Occipital lobe (tissue), 3 donors: ENCODE measurements at places on chromosomes 16 and 17.

DNA sequence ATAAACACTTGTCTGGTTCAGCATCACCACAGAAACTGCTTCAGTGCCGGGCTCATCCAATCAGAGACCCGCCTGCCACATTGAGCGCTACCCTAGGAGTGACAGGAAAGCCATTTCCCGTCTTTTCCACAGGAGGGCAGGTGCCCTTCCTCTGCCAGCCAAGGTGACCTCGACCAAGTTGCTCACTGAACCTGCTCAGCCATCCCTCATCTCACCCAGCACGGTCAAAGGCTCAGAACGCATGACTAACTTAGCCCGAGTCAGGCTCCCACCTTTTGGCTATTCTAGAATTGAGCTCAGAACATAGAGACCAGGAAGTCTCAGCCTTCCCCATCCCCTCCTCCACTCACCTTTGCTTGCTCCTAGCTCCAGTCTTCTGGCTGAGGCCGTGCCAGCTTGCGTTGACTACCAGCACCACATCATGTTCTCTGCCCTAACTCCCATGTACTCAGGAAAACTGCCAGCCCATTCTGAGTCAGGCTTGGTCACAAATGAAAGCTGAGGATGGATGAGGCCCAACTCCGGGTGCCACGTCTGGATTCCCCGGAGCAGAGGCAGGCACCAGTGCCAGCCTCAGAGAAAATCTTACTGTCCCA lies 15.6 kb downstream of the MRPS23 start:
- peak; percentile 72 for DNase-seq

DNA sequence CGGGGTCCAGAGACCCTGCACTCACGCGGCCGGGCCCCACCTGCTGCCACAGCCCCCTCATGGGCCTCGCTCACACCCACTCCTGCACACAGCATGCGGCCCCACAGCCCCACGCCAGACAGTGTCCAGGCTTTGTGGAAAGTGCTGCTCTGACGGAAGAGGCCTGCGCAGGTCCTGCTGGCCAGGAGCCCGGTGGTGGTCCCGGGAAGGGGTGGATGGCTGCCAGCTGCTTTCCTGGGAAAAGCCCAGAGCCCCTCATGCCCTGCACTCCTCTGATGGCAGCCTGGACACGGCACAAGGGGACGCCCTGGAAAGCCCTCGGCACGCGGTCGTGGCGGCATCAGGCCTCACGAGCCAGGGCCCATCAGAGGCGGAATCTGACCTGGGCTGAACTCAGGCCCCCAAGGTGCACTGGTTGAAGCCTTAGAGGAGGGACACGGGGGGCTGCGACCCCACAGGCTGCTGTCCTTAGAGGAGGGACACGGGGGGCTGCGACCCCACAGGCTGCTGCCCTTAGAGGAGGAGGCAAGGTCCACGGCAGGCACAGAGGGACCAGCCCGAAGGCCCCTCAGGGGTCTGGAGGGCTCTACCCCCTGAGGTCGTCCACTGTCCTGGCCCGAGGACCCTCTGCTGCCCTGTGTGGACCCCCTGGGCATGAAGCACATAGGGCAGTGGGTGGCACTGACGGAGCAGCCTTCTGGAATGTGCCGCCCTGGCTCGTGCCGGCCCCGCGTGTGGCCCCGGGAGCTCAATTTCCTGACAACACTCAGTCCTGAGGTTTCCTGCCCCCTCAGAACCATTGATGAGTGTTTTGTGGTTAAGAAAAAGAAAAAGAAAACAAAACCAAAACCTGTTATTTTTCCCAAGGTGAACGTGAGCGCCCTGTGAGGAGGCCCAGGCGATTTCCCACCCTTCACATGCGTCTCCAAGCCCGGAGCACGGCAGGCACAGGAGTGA lies 22.1 kb downstream of the SOX8 start:
- DNase-seq, result no peak

GRCh38 chr17:16005636-16006035 lies 6.0 kb downstream of the TTC19 start:
- no peak for DNase-seq

DNA sequence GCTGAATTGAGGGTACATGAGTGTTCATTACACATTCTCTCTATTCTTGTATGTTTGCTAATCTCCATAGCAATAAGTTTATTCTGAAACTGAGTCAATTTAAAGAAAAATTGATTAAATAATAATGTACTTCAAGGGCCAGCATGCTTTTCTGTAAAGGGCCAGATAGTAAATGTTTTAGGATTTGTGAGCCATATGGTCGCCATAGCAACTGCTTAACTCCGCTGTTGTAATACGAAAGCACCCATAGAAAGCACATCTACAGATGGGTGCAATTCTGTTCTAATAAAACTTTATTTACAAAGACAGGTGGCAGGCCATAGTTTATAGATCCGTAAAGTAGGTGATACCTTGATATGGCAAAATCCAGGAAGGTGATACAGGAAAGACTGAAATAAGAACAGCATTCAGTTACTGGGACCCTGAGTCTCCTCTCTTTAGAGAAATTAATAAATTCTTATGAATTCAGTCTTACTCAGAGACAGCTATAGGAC lies 36.6 kb downstream of the GRIN2A start:
- DNase-seq, result no peak

- DNase-seq, result no peak
Observed at GRCh38 chr16:694187-694862, 4.1 kb upstream of the WDR24 start.

DNA sequence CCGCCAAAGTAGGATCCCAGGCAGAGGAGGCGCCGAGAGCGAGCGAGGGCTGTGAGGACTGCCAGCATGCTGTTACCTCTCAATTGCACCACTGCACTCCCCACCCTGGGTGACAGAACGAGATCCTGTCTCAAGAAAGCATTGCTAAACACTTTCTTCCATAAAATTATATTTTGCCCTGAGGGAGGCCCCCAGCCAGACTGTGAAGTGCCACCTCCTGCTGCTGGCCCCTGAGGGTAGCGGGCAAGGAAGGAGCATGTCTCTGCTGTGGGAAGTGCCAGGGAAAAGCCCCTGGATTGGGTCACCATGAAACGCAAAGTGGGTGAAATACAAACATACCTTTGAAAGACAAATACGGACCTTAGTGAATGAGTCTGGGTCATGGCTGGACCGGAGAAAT lies 78.0 kb upstream of the AMZ2 start:
- no peak for DNase-seq

DNA sequence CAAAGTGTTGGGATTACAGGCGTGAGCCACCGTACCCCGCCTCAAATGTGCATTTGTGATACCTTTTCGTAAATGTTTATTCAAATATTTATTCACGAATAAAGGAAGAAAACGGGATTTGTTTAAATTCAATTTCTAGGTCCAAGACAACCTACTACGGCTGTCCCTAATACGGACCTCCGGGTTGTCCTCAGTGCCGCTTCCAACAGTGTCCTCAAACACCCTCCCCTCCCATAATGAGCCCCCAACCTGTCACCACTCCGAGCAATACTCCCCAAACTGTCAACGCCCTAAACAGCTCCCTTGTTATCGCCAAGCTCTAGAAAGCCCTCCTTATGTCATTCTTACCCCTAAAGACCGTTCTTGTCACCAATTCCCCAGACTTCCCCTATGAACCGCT lies 539 bp upstream of the GABARAPL2 start:
- no peak for DNase-seq

DNA sequence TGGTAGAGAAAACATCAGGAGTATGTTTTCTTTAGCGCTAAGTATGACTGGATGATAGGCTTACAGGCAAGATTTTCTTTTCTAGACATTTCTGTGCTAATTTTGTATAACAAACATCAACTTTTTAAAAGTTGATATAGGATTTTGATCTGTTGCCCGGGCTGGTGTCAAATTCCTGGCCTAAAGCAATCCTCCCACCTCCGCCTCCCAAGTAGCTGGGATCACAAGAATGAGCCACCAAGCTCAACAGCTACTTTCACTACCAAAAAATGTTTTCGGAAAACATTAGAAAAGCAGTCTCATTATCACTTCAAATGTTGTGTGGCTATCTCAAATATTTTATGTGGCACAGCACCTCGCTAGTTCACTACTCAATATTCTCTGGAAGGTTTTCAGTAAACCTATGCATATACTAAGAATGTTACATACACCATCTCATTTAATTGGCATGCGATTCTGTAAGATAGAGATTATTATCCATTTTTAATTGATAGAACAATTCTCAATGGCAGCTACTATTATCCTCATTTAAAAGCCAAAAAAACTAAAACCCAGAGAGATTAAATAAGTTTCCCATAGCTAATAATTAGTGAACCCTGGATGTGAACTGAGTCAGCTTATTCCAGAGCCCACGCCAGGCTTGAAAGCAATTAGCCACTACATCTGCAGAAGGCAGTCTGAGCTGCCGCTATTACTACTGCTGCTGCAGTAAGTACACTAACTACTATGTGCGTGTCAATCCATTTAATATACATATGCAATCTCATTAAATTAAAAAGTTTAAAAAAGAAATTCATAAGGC lies 41.7 kb downstream of the CREBBP start:
- no peak for DNase-seq

DNA sequence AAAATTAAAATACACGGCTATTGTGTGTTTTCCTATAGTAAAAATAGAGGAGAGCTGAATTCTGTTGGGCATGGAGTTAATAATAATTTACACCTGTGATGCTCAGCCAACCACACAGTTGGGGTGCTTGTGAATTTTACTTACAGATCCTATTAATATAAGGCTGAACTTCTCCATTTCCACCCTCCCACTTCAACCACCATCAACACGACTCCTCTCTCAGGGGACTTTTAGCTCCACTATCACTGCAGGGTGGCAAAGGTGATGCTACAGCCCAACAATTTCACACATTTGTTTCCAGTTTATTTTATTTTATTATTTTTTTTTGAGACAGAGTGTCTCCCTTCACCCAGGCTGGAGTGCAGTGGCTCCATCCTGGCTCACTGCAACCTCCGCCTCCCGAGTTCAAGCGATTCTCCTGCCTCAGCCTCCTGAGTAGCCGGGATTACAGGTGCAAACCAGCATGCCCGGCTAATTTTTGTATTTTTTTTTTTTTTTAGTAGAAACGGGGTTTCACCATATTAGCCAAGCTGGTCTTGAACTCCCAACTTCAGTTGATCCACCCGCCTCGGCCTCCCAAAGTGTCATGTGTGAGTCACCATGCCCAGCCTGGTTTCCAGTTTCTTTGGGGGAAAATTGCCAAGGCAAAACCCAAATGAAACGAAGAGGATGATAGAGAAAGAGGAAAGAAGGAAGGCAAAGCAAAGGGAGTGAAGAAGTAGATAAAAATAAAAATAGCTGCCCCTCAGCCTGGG lies 57.9 kb downstream of the GNA13 start:
- DNase-seq, result no peak

- peak; percentile 58 for DNase-seq
Observed at GRCh38 chr17:17884391-17885357, 47.9 kb upstream of the SREBF1 start.

- DNase-seq, result no peak
Observed at GRCh38 chr16:17331991-17332390, 138.8 kb downstream of the XYLT1 start.

DNA sequence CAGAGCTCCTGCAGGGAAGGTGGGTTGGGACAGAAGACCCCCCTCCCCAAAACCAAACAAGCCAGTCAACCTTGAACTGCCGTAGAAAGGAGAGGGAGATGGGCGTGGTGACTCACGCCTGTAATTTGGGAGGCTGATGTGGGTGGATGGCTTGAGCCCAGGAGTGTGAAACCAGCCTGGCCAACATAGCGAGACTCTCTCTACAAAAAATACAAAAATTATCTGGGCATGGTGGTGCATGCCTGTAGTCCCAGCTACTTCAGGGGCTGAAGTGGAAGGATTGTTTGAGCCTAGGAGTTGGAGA lies 42.1 kb downstream of the NT5M start:
- no peak for DNase-seq

- DNase-seq, result no peak
Observed at GRCh38 chr17:9948928-9949327, 43.9 kb upstream of the RCVRN start.
